ENCODE measurements at places on chromosomes 7 and 10.
A peak's percentile ranks its signal among the peaks of the same experiment; 100 is the strongest.

DNA sequence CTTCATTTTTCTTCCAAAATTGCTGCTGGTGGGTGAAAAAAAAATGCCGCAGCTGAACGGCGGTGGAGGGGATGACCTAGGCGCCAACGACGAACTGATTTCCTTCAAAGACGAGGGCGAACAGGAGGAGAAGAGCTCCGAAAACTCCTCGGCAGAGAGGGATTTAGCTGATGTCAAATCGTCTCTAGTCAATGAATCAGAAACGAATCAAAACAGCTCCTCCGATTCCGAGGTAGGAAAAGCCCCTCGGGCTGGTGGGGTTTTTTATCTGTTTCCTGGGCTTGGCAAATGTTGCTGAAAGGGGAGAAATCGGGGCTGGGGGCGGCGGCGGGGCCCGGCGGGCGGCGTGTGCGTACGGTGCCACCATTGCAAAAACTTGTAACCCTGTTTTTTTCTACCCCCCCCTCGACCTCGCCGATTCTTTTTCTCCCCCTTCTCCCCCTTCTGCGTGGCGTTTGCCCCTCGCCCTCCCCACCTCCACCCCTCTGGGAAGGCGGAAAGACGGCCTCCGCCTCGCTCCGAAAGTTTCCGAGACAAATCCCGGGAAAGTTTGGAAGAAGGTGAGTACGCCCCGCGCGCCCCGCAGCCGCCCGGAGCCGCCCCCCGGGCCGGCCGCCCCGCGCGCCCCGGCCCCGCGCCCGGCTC is 789 bp downstream of the TCF7L2 start:
- DNase-seq = peak; percentile 56

GRCh38 chr10:63562857-63563256 is 41.7 kb downstream of the REEP3 start:
- no peak for DNase-seq

DNA sequence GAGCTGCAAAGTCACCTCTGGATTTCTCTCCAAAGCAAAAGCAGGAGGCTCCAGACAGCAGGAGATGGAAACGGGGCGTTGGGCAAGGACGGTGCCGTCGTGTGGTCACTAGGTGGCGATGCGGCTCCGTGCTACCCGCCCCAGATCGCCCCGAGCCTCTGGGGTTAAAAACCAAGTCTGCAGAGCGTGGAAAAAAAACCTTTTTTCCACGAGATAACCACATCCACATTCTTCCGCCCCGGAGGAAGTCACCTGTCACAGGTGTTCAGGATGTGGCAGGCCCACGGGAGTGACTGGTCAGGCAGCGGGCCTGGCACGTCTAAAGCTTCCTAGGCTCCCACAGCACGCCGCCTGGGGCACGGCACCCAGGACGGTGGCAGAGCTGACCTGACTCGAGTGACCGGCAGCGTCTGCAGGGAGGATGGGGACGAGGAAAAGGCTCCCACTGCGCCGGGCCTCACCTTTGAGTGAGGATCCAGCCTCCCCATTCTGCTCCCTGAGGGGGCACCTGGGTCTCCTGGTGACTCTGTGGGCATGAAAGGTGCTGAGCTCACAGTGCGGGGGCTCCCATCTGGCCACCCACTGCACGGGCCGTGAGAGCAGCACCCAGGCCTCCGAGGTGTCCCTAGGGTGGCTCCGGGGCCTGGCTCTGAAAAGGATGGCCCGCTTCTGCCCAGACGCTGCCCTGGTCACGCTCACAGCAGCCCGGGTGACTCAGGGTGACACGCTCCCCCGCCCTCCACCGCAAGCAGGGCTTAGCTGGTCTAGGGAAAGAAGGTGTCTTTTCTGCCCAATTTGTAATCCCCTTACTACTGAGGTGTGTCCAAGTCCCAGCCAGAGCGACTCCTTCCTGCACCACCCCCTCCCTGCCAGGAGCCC is 71.3 kb upstream of the TNRC18 start:
- DNase-seq = peak; percentile 88

DNA sequence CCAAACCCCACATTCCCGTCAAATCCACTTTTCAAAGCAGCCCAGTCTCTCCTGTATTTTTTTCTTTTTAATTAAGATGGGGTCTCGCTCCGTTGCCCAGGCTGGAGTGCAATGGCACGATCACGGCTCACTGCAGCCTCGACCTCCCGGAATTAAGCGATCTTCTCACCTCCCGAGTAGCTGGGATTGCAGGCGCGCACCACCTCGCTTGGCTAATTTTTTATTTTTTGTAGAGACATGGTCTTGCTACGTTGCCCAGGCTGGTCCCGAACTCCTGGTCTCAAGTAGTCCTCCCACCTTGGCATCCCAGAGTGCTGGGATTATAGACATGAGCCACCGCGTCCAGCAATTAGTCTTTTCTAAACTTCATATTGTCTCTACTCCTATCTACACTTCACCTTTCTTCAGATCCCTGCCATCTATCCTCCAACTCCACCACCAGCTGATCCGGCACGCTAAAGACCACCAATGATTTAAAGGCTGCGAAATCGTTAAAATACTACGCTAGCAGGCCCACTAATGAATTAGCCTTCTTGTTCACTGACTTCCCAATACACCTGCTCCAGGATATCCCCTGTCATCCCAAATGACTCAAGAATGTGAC is 525 bp upstream of the CHUK start:
- no peak for DNase-seq

DNA sequence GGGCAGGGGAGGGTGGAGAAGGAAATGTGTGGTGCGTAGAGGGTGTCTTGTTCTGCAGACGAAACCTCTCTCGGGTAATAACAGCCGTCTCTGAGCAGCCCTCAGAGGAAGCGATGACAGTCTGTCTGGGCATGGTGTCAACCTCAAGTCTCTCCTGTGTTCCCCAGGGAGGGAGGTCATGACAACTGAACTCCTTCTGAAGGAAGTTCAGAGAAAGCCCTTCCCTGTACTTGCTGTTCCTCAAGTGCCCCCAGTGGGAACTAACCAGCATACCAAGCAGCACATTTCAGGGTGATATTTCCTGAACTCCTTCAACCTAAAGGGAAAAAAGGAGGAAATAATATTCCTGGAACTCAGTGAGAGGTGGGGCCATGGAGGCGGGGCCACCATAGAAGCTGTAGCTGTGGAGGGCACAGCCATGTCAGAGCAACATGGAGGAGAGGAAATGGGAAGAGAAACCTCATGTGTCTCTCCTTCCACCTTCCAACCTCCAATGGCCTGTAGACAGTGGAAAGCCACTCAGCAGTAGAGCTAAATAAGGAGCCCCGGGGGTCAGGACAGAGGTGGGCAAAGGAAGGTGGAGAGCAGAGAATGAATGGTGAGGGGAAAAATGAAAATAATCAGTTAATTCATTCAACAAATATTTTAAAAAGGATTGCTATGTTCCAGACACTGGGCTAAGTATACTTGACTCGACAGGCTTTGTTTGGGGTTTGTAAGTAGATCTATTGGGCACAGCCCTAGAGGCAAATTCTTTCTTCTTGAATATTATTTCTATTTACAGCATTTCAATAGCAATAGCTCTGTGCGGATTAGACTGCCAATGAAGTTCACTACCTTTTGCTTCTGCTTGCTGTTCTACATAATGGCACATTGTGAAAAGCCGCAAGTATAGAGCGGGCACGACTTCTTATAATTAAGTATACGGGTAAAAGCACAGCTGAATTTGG is 61.0 kb upstream of the AOAH start:
- peak; percentile 68 for DNase-seq

GRCh38 chr10:38146579-38147333 is 52.6 kb downstream of the ZNF37A start:
- no peak for DNase-seq

GRCh38 chr7:93941945-93942344 is 20.4 kb downstream of the GNG11 start:
- no peak for DNase-seq

GRCh38 chr10:74842301-74842954 is 16.0 kb downstream of the KAT6B start:
- no peak for DNase-seq

DNA sequence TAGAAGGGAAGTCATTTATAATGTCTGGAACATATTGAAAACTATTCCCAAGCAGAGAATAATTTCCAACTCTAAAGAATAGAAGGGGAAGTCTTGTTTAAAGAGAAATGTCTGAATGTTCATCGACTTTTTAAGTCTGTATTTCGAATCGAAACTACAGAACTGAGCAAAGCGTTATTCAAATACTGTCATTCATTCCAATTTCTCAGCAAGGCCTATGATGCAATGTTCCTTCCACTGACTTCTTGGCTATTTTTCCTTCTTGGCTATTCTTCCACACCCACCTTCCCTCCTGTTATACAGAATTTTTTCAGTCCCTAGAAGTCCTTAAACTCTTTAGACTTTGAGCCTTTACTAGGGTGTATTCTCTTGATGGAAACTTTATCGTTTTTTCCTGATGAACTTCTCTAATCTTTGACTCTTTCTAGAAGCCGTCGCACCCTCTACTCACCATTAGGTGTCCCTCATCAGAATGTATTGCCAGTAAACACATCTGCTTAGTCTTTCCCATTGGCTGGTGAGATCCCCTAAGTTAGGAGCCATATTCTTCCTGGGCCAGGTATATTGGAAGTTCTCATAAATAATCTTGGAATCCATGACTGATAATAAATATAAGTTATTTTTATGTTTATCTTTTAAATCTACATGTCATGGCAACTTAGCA is 235.7 kb upstream of the CCDC6 start:
- DNase-seq = no peak

DNA sequence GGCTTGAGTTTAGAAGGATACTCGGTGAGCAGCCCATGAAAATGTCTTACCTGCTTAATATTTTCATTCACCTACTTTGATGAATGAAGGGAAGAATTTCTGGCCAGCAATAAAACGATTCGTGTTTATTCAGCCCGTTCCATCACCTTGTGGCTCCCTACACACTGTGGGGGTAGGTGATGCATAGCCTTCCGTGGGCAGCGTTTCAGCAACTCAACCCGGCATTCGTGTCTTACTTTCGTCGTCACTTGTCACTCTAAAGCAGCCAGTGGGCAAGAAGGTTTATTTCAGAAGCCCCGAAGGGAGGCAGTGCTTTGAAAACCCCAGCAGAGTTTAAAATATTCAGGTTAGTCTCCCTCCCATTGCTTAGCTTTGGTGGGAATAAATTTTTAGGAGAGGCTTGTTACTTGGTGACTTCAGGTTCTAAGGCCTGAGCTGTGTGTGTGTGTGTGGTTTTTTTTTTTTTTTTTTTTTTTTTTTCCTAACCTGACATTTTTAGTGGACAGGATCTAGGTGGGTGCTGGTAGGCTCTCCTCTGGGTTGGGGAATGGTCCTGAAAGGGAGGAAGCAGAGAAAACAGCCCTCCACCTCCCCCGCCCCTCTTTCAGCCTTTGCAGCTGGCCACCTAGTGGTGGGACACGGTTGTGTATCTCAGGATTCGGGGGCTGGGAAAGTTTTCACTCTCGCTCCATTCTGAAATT is 1.8 kb downstream of the GRK5 start:
- peak; percentile 75 for DNase-seq

- DNase-seq = no peak
Measured at GRCh38 chr10:129049501-129049900, 417.5 kb upstream of the MGMT start.

GRCh38 chr7:5624386-5625365 is 156.8 kb downstream of the RNF216 start:
- DNase-seq = no peak

- DNase-seq = peak; percentile 63
Measured at GRCh38 chr10:23693501-23693901, 254.6 kb downstream of the OTUD1 start.

DNA sequence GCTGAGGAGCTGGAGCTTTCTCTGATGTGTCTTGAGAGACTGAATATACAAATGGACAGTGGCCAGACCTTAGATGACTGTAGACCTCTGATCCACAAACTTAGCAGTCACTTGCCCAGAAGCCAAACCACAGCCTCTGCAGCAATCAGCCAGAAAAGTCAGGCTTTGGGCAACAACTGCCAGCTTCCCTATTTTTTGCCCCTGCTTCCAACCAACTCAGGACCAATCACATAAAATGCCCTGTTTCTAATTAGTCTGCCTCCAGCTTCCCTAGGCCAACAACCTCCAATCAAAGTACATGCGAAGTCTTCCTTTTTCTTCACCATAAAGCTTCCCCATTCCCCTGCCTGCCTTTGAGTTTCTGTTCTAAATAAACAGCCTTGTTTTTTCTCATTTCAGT is 37.8 kb upstream of the CACUL1 start:
- no peak for DNase-seq

DNA sequence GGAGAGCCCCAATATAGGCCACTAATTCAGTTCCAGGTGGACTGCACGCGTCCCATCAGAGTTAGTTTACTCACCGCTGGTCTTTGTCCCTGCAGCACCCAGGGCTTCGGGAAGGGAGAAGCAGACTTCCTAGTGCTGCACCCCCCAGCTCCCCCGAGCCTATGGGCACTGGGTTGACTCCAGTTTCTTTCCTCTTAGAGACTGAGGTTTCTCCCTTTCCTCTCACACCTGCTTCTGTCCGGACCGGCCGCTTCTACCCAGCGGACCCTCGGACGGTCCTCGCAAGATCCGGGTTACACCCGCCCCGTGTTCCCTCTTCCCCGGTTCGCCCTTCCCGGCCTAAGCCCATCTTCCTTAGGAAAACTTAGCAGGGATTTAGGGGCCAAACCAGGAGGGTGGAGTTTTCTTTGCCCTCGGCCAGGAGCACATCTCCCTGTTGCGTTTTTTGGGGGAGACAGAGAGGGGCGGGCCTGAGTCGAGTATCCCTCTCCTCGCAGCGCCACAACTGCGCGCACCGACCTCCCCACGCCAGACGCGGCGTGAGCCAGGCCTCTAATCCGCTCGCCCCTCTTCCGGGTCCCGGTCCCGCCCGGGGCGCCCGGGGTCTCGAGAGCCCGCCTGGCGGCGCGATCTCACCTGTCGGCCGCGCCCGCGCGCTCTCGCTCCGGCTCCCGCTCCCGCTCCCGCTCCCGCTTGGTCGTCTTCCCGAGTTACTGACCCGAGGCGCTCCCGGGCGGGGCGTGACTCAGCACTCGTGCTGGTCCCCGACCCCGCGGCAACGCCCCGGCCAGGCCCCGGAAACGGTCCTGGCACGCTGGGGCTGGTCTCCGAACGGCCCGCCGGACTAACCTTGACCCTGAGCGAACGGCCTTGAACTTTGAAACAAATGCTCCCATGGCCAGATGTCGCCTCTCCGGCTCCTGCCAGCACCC is at the start of gene AIFM2:
Gene AIFM2, minus strand, starts transcription at position 728 of the 932 bp plus-strand sequence. CDS start 8,741 bp downstream, outside the sequence.
- peak; percentile 81 for DNase-seq

- no peak for DNase-seq
Measured at GRCh38 chr7:22179442-22179879, 177.5 kb downstream of the RAPGEF5 start.

GRCh38 chr7:107563775-107564552 is at the start of the genes COG5 and DUS4L:
Gene COG5, minus strand, starts transcription at chr7:107563920. Its CDS starts 24 bp downstream, at chr7:107563896.
Gene DUS4L, plus strand, starts transcription at chr7:107563971. Its CDS starts 3,100 bp downstream, at chr7:107567071.
- peak; percentile 91 for DNase-seq

DNA sequence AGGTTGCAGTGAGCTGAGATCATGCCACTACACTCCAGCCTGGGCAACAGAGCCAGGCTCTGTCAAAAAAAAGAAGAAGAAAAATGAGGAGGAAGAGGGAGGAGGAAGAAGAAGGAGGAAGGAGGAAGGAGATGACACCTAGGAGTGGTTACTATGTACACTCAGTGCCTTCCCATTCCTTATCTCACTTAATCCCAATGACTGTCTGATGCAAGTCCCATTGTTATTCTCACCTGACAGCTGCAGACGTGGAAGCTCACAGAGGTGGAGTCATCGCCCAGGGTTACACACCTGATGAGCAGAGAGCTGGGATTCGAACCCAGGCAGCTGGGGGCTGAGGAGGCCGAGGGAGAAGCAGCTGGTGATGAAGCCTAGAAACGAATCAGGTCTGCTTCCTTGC is 258.8 kb downstream of the SNX10 start:
- DNase-seq = no peak
